ENCODE measurements at places on chromosomes 7 and 10. TPM values are rescaled to one million over a fixed set of nuclear protein-coding genes. Genes with fewer than 3 reads are reported as not detected.

Gene SPDYE9
- total RNA-seq = not detected

Gene PITX3
- total RNA-seq = not detected

Gene FANK1
- total RNA-seq = 0.81 TPM

Gene HEPACAM2
- not detected for total RNA-seq

Gene H2BK1
- 1.1 TPM for total RNA-seq

Gene GIMAP8
- not detected for total RNA-seq

- H3K27me3 ChIP-seq = peaks cover 5% of the 10 kb centered on the region
- peak; percentile 84 for DNase-seq
- peaks cover 22% of the 10 kb centered on the region for H3K4me1 ChIP-seq
- H3K36me3 ChIP-seq = no peaks in the 10 kb centered on the region
Observed at GRCh38 chr10:21494191-21495001, 31.1 kb downstream of the SKIDA1 start.

DNA sequence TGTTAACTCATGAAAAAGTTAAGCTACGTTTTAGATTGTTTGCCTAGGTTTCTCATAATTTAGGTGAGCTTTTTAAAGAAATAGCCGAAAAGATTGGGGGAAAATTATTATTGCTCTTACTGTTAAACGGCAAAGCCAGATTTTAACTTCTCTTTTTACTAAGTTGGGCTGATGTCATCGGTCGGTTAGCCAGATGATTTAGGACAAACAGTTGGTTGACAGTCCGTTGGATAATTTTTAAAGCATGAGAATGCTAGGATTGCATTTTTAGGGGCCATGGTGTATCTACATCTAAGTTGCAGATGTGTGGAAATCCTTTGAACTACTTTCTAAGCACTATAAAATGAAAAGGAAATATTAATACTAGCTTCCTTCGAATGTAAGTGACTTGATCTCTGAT, 280.9 kb upstream of the AKR1E2 start:
- H3K27me3 ChIP-seq = no peaks in the 10 kb centered on the region
- peaks cover 10% of the 10 kb centered on the region for H3K4me1 ChIP-seq
- peaks cover 2% of the 10 kb centered on the region for H3K36me3 ChIP-seq
- DNase-seq = no peak

DNA sequence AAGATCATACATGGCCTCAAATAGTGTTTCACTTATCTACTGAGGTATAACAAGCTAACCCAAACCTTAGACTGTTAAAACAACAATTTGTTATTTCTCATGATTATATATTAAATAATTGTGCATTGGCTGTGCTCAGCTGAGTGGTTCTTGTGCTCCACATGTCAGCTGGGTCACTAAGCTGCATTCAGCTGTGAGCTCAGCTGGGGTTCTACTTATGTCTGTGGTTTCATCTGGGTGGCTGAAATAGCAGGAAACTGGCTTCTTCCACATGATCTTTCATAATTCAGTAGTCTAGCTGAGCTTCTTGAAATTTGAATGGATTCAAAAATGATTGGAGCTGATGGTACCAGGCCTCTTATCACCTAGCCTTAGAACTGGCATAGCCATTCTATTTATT, 181.8 kb upstream of the CSTF2T start:
- H3K27ac ChIP-seq = no peak overlapping the region
- H3K36me3 ChIP-seq = no peaks in the 10 kb centered on the region
- H3K4me3 ChIP-seq = no peak overlapping the region
- no peaks in the 10 kb centered on the region for H3K27me3 ChIP-seq
- H3K4me1 ChIP-seq = peaks cover 27% of the 10 kb centered on the region

DNA sequence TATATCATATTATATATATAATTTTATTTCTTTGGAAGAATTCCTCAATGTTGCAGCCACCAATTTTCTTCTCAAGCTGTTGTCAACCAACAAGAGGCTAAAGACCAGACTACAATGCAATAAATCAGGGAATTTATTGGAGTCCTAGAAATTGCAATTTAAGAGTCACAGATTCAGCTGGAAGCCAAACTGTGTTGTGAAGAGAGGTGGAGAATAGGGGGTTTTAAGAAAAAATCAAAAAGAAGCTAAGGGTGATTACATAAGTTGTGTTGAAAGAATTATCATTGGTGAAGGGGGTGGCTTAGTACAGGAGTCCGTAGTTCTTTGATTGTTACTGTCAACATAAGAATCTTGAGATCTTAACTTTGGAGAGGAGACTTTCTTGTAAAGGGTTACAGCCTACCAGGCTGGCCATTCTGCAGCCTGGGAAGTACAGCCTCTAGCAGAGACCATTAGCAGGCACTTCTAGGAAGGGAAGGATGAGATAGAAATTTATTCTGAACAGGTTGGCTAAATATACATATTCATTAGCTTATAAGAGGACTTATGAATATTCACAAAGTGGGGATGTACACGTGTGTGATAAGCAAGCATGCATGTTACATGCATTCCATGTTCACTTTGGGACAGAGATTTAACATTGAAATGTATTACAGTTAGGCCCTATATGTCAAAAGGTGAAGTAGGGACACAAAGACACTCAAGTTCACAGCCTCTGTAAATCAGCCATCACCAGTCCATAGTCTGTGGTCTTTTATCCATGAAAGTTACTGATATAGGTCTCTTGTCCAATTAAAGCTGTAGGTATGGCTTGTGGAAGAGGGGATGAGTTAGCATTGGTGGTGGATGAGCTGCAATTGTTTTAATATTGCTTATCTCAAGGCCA, 8.3 kb upstream of the TMEM168 start:
- no peaks in the 10 kb centered on the region for H3K36me3 ChIP-seq
- no peak for DNase-seq
- H3K27me3 ChIP-seq = no peaks in the 10 kb centered on the region
- H3K4me3 ChIP-seq = no peak overlapping the region

GRCh38 chr10:79444199-79445119, 965 bp downstream of the ZCCHC24 start:
- peak overlapping the region; percentile 90 for H3K4me3 ChIP-seq
- peak overlapping the region; percentile 83 for H3K27ac ChIP-seq
- H3K4me1 ChIP-seq = peaks cover 72% of the 10 kb centered on the region
- H3K27me3 ChIP-seq = no peaks in the 10 kb centered on the region
- peaks cover 10% of the 10 kb centered on the region for H3K36me3 ChIP-seq

DNA sequence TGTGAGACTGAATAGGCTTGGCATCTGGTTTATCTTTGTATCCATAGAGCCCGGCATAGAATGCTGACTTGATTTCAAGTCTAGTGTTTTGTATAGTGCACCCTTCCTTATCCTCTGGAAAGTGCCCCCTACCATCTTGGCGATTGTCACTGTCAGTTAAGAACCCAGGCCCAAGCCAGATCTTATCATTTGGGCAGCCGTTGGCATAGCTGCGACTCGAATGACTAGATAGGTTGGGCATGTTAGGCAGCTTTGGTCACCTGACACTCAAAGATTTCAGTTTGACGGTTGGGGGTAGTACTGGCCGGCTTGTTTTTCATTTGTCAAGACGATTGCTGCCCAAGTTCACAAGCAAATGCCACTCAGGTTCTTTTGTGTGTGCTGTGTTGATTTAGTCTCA, 6.6 kb downstream of the NIPSNAP2 start:
- peaks cover 22% of the 10 kb centered on the region for H3K36me3 ChIP-seq
- H3K27me3 ChIP-seq = no peaks in the 10 kb centered on the region

- no peaks in the 10 kb centered on the region for H3K36me3 ChIP-seq
- H3K4me1 ChIP-seq = peaks cover 5% of the 10 kb centered on the region
- H3K4me3 ChIP-seq = no peak overlapping the region
- H3K27ac ChIP-seq = no peak overlapping the region
Observed at GRCh38 chr10:65861249-65861648, 1064.6 kb upstream of the LRRTM3 start.

- no peak overlapping the region for H3K27ac ChIP-seq
- no peaks in the 10 kb centered on the region for H3K27me3 ChIP-seq
- H3K36me3 ChIP-seq = peaks cover 79% of the 10 kb centered on the region
- DNase-seq = no peak
Observed at GRCh38 chr7:42021631-42022030, 215.4 kb downstream of the GLI3 start.

DNA sequence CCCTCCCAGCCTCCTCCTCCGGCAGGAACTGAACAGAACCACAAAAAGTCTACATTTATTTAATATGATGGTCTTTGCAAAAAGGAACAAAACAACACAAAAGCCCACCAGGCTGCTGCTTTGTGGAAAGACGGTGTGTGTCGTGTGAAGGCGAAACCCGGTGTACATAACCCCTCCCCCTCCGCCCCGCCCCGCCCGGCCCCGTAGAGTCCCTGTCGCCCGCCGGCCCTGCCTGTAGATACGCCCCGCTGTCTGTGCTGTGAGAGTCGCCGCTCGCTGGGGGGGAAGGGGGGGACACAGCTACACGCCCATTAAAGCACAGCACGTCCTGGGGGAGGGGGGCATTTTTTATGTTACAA, 83.3 kb downstream of the PAX2 start:
- H3K27ac ChIP-seq = no peak overlapping the region
- peak overlapping the region; percentile 75 for H3K4me3 ChIP-seq
- H3K4me1 ChIP-seq = peaks cover 20% of the 10 kb centered on the region
- no peak for DNase-seq
- H3K36me3 ChIP-seq = no peaks in the 10 kb centered on the region

DNA sequence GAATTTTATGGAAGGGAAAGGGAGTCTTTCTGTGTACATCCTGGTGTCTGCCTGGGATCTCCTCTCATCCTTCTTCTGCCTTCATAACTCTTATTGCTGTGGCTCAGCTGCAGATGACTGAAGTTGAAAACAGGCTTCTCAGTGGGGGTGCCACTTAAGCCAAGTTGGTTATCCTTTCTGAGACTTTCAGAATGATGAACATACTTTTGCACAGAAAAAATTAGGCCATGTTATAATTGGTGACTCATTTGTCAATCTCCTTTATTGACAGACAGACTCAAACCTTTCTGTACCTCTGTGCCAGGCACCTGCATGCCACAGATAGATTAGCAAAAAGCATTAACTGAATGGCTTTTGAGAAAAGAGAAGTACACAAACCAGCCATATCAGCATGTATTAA, 430.3 kb downstream of the SORCS1 start:
- no peaks in the 10 kb centered on the region for H3K27me3 ChIP-seq
- no peaks in the 10 kb centered on the region for H3K4me1 ChIP-seq
- H3K4me3 ChIP-seq = no peak overlapping the region
- no peak overlapping the region for H3K27ac ChIP-seq
- DNase-seq = no peak

DNA sequence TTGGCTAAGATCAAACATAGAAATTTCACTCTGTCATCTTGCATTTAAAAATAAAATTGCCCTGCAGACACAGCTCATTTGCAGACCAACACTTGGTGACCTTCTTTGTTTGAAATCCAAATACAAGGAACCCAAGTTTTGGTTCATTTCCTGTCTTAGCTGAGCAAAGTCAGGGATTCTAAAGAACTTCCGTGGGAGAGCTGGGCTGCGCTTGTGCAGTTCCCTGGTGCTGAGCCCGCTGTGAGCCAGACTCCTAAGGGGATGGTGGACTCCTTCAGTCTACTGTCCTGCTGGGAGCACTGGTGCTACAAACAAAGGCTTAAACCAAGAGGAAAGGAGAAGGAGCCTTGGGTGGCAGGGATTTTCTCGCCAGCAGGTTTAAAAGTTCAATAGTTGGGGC, 60.0 kb downstream of the MYOF start:
- peaks cover 58% of the 10 kb centered on the region for H3K36me3 ChIP-seq
- DNase-seq = no peak
- peak overlapping the region; percentile 97 for H3K27ac ChIP-seq
- peaks cover 53% of the 10 kb centered on the region for H3K4me1 ChIP-seq
- H3K27me3 ChIP-seq = no peaks in the 10 kb centered on the region

- H3K4me1 ChIP-seq = no peaks in the 10 kb centered on the region
- no peak overlapping the region for H3K4me3 ChIP-seq
- no peak overlapping the region for H3K27ac ChIP-seq
Observed at GRCh38 chr7:79823246-79823951, 311.2 kb upstream of the GNAI1 start.

DNA sequence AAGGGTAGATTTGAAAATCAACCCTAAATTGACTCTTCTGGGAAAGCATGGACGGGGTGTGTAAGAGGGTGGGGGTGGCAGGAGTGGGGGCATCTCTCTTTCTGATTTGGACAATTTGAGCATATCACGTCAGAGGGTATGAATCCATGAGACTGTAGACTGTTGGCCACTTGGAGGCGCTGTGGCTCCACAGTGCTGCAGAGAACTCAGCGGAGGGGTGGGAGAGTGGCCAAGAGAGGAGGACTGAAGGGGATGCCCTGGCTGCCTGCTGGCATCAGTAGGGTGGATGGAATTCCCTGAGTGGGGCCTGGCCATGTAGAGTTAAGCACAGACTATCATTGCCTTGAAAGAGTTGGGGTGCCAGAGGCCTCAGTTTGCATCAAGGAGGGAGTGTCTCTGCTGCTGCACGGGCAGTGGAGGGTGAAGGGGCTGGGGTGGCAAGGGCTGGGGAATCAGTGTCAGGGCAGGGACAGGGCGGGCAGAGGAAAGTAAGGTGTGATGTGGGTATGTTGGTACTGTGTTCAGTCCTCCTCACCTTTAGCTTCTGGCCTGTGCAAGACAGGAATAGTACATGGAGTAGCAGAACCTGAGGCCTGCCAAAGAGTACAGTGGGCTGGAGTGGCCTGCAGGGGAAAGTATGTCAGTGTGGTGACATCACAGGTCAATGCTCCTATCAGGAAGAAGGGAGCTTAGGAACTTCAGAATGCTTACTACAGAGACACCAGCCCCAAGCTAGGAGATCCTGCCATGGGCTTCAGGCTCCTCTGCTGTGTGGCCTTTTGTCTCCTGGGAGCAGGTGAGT, 133.5 kb upstream of the PRSS58 start:
- peaks cover 39% of the 10 kb centered on the region for H3K27me3 ChIP-seq
- no peak overlapping the region for H3K4me3 ChIP-seq
- H3K4me1 ChIP-seq = no peaks in the 10 kb centered on the region
- H3K36me3 ChIP-seq = no peaks in the 10 kb centered on the region

All from osteocyte (in vitro differentiated cells).